ENCODE measurements at places on chromosomes 13 and 19. TPM values are rescaled to one million over a fixed set of nuclear protein-coding genes. Genes with fewer than 3 reads are reported as not detected.

DNA sequence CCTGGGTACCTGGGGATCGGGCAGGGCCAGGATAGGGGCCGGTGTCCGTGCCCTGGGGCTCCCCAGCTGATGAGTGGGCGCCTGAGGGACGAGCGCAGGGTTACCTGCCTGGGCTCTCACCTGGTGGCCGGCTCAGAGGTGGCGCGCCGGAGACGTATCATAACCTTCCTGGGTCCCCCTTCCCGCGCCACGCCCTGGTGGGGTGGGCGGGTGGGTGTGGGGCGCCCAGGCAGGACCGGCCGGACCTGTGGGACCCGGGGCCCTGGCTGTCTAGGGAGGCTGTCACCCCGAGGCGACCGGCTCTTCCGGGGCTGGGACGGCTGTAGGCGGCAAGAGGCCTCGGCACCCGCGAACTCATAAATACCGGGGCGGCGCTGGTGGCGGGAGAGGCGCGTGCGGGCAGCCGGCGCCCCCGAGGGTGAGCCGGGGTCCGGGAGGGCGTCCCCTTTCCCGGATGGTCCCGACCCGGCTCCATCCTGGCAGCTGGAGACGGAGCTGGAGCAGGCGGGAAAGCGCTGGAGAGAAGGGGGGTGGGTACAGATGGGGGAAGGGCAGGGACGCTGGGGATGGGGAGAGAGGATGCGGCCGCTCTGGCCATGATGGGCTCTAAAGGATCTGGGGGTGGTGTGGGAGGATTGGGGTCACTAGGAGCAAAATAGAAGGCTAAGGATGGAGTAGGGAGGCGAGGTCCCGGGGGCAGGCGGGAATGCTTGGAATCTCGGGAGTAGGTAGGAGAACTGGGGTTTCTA is at the start of gene ACP7:
TSS of gene ACP7 (plus strand) at position 386 of the 749 bp plus-strand sequence. CDS start 902 bp downstream, outside the sequence.
- no peak for DNase-seq

GRCh38 chr19:2053601-2054389 is 2.8 kb upstream of the MKNK2 start:
- peak; percentile 96 for DNase-seq

- DNase-seq: no peak
Observed at GRCh38 chr13:74166261-74167004, 32.2 kb upstream of the KLF12 start.

- DNase-seq: no peak
Observed at GRCh38 chr19:45103156-45103507, 10.2 kb downstream of the PPP1R37 start.

DNA sequence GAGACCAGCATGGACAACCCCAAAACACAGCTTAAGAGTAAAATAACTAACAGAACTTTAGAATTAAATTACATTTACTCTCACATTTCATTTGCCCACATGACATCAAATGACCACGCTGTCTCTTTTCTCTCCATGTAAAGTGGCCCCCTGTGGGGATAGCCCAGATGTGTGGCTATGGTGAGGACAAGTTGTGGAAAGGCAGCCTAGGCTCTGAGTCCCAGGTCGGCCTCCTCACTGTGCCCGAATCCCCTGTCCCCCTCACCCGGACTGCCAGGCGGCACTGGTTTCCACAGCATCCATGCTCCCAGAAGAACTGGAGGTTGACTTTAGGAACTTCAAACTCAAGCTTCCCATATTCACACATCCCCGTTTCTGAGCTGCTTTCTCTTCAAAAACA is 111.8 kb upstream of the UQCRFS1 start:
- no peak for DNase-seq

GRCh38 chr13:111893607-111894443 is 173.1 kb upstream of the SOX1 start:
- no peak for DNase-seq

DNA sequence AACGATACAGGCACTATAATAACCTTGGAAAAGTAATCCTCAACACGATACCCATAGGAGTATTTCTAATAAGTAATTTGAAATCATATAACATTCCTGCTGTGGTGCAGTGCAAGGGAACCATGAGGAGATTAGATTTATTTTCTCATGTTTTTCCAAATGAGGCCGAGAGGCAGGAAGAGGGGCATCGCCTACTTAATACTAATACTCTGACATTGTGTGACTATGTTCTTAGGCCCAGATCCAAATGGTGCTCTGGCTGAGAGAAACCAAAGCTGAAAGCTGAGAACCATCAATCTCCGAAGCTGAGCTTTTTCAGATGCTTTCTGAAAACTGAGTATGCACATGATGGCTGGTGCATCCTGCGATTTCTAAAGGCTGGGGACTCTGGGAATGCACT is 248.0 kb upstream of the MAB21L1 start:
- peak; percentile 48 for DNase-seq

GRCh38 chr13:72875233-72875632 is 93.3 kb downstream of the PIBF1 start:
- no peak for DNase-seq

DNA sequence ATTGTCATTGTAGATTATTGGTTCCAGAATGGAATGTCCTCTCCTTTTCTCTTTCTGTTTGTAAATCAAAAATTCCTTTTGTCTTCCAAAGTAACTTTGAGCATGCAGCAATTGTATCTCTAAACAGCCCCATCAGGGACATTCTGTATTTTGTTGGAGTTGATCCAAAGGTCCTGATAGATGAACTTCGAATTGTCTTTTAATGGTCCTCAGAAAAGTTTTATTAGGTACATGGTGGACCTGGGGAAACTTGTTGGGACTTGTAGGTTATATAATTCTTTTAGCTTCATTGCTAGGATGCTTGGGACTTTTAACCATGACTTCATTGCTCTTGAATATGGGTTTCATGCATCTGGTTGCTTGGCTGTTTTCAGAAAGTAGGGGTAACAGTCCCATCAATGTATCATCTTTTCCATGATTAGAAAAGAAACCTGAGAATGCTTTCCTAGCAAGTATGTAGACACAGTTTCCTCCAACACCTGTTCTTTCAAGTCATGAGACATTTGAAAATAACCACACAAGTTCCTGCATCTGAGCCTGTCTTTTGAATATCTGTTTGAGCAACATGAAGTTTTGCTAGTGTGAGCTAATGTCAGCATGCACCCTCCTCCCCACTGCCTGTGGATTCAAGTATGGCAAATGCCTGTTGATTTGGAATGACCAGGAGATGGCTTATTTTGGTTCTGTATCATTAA is 413.1 kb downstream of the KCNRG start:
- DNase-seq: no peak

DNA sequence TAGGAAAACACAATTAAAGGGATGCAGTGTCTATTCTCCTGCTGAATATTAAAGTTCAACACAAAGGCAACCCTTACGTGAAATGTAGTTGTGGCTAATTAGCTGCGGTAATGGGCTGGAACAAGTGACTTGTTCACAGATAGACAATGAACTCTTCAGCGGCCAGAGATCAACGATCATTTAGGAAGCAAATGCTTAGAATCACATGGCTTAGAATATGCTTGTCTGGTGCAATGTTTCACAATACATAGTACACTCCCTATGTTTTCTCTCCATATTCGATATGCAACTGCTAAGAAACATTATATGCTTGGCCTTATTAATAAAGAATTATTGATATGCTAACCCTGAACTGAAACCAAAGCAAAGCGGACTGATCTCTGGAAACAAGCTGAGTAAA is 25.7 kb upstream of the MTUS2 start:
- peak; percentile 23 for DNase-seq

DNA sequence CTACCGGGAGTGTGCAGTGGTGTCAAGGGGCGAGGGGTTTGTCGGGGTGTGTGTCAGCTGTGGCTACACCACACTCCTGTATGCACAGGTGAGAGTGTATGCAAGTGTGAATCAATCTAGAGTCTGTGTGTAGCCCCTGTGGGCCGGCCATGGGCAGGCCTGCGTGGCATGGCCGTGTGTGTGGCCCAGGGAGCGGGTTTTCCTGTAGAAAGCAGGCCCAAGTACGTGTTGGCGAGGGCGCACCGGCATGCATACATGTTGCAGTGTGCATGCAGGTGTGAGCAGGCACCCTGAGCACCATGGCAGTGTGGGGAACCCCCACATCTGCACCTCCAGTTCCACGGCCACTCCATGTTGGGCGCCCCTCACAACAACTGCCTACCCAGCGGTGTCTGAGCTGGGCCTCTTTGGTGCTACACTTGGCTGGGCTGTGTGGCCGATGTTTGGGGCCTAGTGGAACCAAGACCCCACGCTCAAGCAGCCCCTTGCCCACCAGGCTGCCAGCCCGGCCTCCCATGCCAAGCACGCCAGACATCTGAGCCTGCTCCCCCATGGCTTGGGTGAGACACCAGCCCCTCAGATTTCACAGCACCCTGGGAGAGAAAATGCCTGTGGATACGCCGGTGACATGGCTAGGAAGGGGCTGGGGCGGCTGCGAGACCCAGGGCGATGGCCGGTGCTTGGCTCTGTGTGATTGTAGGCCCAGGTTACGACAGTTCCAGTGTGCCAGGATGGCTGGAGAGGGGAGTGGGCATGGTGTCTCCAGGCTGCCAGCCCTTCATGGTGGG is 2.1 kb downstream of the NFIX start:
- DNase-seq: no peak

- no peak for DNase-seq
Observed at GRCh38 chr13:112231451-112232083, 144.6 kb upstream of the SPACA7 start.

DNA sequence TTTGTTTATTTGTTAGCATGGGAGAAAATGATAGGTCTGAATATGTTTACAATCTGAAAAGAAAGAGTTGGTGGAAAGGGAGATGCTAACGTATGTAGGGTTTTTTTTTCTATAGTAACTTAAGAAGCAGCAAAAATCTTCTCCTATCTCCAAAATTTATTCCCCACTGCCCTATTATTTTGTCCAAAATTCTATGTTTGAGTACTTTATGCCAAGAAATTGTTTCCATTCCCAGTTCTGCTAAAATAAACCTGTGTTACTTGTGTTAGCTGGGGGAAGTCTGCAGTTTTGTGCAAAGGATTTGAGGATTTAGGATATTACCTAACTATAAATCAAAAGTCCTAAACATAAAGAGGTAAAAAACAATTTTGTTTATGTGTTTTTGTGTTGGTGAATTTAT is 2770.4 kb upstream of the PCDH20 start:
- DNase-seq: no peak

The IZUMO2 gene
- not detected for polyA plus RNA-seq

The FBXO27 gene
- 7.8 TPM for polyA plus RNA-seq

The IQCN gene
- polyA plus RNA-seq: 0.82 TPM

The LRG1 gene
- 2.2 TPM for polyA plus RNA-seq

The CPB2 gene
- polyA plus RNA-seq: not detected

The SLAIN1 gene
- polyA plus RNA-seq: 6.0 TPM

The ARHGAP35 gene
- 14.0 TPM for polyA plus RNA-seq

The GPR12 gene
- polyA plus RNA-seq: not detected

Data from kidney (tissue), 22 donors.